ENCODE measurements at places on chromosomes 3 and 15. TPM values are rescaled to one million over a fixed set of nuclear protein-coding genes. Genes with fewer than 3 reads are reported as not detected.

Gene DNASE1L3
- not detected for total RNA-seq

Gene COPG1
- total RNA-seq = 305 TPM

Gene CHDH
- 0.88 TPM for total RNA-seq

Gene SPINK8
- total RNA-seq = not detected

Gene PXYLP1
- total RNA-seq = 9.1 TPM
